Activated CD4-positive, alpha-beta memory T cell treated with anti-CD3 and anti-CD28 coated beads for 36 hours (primary cell): ENCODE measurements at places on chromosomes 6 and 20.

DNA sequence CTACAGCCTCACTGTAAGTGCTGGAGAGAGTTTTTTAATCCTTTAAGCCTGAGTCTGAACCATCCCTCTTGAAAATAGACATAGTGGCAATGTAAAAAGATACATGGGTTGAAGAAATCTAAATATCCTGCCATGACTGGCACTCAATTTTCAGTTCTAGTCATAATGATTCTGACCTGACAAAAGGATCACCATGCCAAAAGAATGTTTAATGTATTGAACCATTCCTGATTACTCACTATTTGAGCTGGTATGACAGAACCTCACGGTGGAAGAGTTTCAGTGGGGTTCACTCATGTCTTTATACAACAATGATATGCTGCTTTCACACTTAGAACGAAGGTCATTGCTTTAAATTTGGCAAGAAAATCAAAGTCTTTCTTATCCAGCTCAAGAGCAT is 93.4 kb downstream of the HIVEP2 start:
- H3K36me3 ChIP-seq, result peaks cover 3% of the 10 kb centered on the region
- peaks cover 97% of the 10 kb centered on the region for H3K4me1 ChIP-seq
- H3K4me3 ChIP-seq, result peak overlapping the region; percentile 58

DNA sequence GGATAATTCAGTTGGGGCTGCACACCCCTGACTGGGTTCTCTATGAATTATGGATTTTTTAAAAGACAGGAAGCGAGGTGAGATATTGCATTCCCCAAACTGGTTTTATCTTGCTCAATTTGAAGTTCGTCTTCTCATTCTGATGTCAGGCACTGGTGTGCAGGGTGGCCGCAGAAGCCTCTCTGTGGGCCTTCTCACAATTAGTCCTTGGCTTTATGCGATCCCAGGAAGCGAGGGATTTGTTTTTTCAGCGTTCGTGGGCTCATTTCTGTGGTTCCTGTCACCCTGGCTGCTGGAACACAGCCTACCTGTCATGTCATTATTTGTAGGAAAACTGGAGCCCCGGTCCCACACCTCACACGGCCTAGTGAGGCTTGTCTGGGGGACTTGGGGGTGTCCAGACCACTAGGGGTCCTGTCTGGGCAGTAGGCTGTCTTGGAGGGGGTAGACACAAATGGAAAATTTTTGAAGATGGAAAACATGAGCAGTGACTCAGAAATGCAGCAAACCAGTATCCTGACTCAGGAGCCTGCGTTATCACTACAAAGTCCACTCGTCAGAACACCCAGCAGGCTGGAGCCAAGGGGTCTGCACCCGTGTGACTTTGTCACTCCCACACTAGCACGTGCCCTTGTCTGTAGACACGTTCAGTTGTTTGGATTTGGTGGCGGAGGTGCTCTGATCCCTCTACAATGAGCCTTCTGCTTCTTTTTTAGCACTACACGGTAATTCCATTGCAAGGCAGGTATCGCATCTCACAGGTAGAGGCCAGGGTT is 42.2 kb downstream of the GNAS-AS1 start:
- H3K36me3 ChIP-seq, result peaks cover 2% of the 10 kb centered on the region
- no peak overlapping the region for H3K27ac ChIP-seq
- peaks cover 64% of the 10 kb centered on the region for H3K27me3 ChIP-seq

DNA sequence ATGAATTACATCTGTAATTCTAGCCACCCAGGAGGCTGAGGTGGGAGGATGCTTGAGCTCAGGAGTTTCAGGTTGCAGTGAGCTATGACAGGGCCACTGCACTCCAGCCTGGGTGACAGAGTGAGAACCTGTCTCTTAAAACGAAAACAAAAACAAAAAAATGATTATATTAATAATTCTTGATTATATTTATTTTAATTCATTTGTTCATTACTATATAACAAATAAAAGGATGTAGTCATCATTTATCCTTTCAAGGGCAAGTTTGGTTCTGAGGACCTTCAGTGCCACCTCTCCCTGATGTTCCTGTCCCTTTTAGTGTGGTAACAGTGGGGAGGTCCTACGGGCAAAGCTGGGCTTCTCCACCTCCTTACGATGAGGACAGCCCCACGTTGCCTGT is 167.1 kb upstream of the SCGN start:
- H3K27ac ChIP-seq, result no peak overlapping the region
- H3K4me1 ChIP-seq, result no peaks in the 10 kb centered on the region
- no peak overlapping the region for H3K4me3 ChIP-seq
- H3K36me3 ChIP-seq, result no peaks in the 10 kb centered on the region
- no peaks in the 10 kb centered on the region for H3K27me3 ChIP-seq
- no peak for DNase-seq

DNA sequence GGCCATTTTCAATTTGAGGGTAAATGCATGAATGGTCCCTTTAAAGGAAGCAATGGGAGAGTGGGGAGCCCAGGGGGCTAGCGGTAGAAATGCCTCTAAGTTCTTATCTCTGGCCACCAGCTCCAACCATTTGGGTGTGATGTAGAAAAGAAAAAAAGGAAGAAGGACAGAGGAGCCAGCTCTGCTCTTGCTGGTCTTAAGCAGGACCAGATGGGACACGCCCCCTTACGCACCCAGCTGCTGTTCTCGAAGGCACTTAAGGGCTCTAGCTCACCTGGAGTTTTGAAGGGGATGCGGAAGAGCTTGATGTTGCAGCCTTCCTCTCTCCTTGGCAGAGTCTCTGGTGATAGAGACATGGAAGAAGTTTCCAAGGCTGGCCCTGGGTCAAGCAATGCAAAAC is 59.5 kb upstream of the RNF144B start:
- no peak overlapping the region for H3K4me3 ChIP-seq
- H3K27me3 ChIP-seq, result peaks cover 6% of the 10 kb centered on the region
- DNase-seq, result no peak
- peaks cover 8% of the 10 kb centered on the region for H3K4me1 ChIP-seq

GRCh38 chr6:89775150-89775549 is 44.4 kb downstream of the MDN1 start:
- peaks cover 46% of the 10 kb centered on the region for H3K36me3 ChIP-seq
- no peak overlapping the region for H3K4me3 ChIP-seq
- H3K4me1 ChIP-seq, result no peaks in the 10 kb centered on the region
- H3K27ac ChIP-seq, result no peak overlapping the region
- no peaks in the 10 kb centered on the region for H3K27me3 ChIP-seq
